ENCODE measurements at places on chromosomes 12 and 14.

DNA sequence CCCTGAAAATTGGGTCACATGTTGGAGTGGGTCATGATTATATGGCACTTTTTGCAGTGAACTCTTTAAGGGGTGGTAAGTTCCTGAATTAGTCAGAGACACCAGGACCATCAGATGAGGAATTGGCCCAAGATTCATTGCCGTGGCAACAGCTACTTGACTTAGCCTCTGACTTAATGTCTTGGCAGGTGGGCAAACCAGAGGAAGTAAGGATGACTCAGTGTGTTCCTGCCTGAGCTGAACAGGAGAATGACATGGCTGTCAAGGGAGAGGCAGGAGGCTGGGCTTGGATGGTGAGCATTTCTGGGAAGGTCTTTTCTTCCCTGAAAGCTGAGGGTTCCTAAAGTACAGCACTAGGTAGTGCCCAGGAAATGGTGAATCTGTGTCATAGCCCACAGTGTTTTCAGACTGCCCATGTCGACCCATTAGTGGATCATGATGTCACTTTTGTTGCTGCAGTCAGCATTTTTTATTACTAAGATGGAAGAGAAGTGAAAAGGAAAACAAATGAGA lies 170.1 kb upstream of the PWP1 start:
- no peak for DNase-seq

- DNase-seq = no peak
Measured at GRCh38 chr14:21436567-21437062, 19.3 kb downstream of the CHD8 start.

- DNase-seq = no peak
Measured at GRCh38 chr12:93524386-93525133, 47.9 kb upstream of the SOCS2 start.

GRCh38 chr14:71467361-71467811 lies 464.8 kb upstream of the RGS6 start:
- DNase-seq = no peak

GRCh38 chr12:54981796-54982195 lies 2.8 kb downstream of the TESPA1 start:
- peak; percentile 43 for DNase-seq

DNA sequence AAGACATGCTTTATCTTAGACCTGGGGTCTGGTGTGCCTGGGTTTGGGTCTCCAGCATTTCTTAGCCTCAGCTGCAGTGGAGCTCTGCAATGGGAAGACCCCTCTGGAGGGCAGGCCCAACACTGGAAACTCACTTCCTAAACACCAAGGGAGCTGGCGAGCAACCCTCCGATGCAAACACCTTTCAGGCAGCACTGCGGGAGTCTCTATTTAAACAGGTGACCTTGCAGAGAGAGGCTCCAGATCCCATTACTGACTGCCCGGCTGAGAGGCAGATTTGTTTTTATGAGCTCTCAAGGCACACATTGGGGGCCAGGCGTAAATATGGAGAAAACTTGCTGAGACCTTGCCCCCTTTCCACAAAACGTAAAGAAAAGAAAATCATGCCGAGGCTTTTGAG lies 195.5 kb downstream of the PAX9 start:
- DNase-seq = no peak

- no peak for DNase-seq
Measured at GRCh38 chr12:51369581-51369980, 21.6 kb downstream of the GALNT6 start.

- DNase-seq = no peak
Measured at GRCh38 chr12:80235944-80236343, 136.6 kb downstream of the OTOGL start.

DNA sequence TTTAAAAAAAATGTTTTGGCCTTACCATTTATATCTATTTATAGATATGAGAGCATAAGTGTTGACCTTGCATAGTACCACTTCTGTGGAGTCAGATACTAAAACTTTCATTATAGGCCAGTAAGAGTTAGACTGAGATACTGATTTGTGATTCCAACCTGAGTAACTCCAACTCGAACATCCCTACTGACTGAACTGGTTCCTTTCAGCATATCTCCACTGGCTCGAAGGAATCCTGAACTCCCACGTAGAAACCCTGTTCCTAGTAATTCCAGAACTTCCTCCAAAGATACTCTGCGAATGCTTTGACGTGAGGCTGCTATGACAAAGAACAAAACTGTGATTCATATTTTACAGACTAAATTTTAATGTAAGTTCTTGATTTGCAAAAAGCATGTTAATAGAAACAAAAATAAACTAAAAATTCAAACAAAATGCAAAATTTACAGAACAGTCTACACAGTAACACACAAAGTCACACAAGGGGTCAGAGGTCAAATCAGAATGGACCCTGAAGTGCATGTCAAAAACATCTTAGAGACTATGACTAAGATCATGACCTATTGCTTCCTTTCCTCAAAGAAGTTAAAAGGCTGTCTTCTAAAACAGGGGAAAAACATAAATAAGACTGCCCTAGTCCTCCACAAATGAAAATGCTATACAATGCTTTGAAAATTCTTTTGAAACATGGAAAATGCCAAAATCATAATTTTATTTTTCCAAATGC lies 31.5 kb downstream of the HEATR5A start:
- no peak for DNase-seq

GRCh38 chr12:9669534-9669933 lies at the start of gene CLEC2D:
CLEC2D (plus strand) TSS chr12:9669713; CDS start chr12:9669735, 22 bp downstream.
- no peak for DNase-seq

DNA sequence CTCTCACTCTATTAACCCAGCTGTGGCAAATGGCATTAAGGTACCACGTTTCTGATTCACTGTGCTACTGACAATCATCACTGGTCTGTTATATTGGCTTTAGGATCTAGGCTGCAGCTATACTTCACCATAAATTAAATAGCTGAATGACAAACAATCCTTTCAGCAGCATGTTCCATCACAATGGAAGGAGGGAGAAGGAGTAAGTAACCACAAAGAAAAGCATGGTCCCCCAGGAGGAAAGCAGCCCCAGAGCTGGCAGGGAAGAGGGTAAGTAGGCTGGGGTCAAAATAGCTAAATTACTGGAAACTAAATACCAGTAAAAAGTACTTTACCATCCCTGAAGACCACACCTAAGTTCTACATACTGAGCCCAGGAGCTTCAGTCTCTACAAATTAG lies 2.8 kb downstream of the ARMH4 start:
- no peak for DNase-seq

- DNase-seq = no peak
Measured at GRCh38 chr12:44716711-44717110, 159.4 kb downstream of the NELL2 start.

GRCh38 chr12:64431791-64432190 lies 20.1 kb upstream of the TBK1 start:
- no peak for DNase-seq

DNA sequence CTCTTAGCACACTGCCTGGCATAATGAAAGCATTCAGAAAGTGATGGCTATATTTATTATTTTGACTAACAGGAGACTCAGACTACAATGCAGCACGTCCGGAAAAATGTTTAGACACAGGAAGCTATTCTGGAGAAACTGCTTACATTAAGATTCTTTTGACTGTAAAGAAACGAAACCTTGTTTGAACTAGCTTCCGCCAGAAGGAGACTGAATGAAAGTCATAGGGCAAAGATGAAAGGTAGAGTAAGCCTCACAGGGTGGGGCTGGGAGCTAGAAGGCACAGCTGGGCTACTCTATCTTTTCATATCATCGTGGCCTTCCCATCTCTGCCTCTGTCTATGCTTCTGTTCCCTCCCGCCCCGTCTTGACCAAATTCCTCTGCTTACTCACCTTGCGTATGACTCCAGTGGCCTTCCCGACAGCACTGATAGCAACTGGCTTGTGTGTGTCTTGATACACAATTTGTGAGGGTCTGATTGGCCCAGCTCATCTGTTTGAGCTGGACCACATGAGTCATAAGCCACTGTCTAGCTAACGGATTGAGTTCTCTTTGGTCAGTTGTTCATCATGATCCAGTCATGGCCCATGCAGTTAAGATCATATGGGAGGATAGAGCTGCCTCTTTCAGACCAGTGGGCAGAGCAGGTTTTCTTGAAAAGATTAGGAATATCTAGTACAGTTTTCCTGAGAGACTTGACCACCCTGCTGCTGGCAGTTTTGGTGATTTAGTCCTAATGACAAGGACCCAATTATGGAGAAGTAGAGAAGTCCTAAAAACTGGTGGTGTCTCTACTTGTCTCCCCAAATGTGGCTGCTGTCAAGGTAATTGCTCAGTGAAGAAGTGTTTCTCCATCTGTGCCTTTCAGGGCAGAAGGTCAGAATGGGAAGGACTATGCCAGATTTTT lies 151.5 kb upstream of the SLC38A2 start:
- peak; percentile 9 for DNase-seq

DNA sequence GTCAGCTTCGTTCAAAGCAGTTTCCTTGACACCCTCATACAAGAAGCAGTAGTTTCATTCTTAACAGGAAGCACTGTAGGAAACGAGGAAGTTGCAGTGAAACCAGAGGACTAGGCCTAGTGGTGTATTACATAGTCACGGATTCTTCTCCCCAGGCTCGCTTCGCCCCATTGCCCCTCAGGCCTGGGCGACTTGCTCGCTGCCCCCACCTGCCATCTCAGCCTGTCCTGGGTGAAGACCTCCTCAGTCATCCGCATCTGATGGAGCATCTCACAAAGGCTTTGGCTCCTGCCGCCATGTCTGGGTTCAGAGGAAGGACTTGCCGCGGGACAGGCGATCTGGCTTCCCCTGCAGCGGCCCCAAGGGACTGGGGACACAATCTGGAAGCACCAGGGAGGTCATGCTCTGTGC lies 93.5 kb downstream of the LMNTD1 start:
- DNase-seq = no peak

DNA sequence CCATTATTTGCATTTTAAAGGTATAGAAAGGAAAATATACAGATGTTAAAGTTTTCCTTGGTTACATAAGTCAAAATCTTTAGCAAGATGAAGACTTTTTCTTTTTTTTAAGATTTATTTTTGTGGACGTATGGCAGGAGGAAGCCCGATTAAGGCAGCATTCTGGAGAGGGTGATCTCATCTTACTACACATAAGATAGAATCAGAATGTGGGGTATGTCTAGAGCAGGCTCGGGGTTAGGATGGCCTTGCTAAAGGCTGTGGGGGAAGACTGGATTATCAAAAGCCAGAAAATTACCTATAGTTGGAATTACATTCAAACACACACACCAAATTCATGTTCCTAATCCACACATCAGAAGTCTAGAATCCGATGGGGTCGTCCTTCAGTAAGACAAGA lies 79.6 kb upstream of the OTOGL start:
- DNase-seq = no peak

GRCh38 chr14:50974118-50974517 lies 29.8 kb upstream of the PYGL start:
- no peak for DNase-seq

DNA sequence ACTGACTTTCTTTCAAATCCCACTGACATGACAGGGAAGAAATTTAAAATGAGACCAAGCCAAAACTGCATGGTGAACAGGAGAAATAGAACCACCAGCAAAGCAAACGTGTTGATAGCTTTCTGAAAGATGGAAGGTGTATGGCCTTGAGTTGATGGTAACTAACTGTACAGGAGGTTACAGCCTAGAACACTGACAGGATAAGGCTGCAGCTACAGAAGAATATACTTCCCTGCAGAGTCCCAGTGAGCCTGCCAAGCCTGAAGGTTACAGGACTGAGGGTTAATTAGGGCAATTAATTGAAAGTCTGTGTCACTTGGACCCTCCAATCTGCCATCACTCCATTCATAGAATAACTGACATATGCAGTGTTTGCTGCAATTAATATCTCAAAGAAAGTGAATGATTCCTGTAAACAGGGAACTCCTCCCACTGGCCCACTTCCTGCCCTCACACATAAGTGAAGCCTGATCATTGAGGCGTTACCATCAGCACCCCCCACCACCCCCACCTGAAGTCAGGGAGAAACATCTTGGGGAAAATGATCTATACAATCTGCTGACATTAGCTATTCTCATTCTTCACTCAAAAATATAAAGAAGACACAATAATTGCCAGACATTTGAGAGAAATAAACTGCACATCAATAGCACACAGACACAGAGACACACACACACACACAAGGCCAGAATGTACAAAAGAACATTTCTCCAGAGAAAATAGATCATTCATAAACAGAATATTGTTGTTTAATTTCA lies 73.4 kb downstream of the GTF2A1 start:
- no peak for DNase-seq

DNA sequence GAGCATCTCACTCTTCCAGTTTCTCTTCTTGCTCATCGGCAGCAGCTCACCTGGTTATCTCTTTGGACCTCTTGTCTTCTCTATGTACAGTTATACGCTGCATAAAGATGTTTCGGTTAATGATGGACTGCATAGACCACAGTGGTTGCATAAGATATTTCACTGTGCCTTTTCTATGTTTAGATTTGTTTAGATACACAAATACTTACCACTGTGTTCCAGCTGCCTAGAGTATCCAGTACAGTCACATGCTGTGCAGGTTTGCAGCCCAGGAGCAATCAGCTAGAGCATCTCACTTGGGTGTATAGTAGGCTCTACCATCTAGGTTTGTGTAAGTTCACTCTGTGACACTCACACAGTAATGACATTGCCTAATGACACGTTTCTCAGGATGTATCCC lies 57.6 kb downstream of the FBXL14 start:
- DNase-seq = no peak

DNA sequence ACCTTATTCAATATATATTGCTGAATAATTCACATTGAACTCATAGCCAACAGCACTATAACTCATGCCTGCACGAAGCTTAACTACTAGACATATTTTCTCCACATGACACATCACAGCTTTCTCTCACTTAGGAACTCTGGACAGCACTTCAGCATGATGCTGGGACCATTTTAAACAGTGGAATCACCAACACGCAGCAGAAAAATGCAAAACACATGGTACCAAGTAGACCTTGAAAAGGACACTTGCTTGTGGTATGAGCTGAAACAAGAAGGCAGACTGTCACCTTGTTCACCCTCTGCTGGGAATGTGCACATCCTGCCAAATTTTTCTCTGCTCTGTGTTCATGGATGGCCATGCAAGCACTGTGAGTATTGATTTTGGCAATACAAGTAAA lies 34.8 kb upstream of the CD9 start:
- no peak for DNase-seq

- peak; percentile 2 for DNase-seq
Measured at GRCh38 chr14:75831455-75831854, 150.3 kb downstream of the TGFB3 start.

DNA sequence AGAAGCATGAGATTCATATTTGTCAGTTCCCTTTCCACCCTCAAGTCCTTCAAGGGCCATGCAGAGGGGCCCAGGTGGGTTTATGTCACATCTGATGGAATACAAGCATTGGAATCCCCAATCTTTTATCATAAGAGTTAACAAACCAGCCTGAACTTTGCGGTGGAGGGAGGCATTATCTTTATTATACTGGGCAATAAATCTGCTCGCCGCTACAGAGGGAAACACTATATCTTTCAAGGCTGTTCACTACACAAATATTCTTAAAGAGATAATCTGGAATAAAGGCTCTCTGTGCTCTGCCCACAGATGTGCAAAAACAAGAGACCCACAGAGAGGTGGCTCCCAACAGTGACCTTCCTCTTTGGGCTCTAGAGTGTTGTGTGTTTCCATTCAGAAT lies 153.6 kb upstream of the PLEKHA5 start:
- DNase-seq = no peak
